ENCODE measurements at places on chromosomes 5 and 9. TPM values are rescaled to one million over a fixed set of nuclear protein-coding genes. Genes with fewer than 3 reads are reported as not detected.

Gene C5orf58
- not detected for total RNA-seq

Gene GAS1
- total RNA-seq: 6.7 TPM

Gene SLC31A1
- 34.0 TPM for total RNA-seq

DNA sequence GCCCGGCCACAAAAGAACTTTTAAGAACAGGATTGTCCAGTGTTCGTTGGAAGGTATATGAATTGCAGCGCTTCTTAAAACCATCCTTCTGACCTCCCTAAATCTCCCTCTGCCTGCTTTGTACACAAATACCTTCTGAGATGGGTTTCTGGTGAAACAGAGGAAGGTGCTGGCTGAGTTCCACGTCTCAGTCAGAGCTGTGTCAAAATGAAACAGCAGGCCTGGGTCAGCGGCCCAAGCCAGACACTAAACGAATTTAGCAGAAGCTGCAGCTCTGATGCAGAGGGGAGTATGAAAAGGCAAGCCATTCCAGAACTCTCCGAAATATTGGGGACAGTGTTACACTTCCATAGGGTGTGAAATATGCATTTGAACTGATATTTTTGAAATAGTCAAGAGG lies 37.8 kb upstream of the CRB2 start:
- DNase-seq: no peak

DNA sequence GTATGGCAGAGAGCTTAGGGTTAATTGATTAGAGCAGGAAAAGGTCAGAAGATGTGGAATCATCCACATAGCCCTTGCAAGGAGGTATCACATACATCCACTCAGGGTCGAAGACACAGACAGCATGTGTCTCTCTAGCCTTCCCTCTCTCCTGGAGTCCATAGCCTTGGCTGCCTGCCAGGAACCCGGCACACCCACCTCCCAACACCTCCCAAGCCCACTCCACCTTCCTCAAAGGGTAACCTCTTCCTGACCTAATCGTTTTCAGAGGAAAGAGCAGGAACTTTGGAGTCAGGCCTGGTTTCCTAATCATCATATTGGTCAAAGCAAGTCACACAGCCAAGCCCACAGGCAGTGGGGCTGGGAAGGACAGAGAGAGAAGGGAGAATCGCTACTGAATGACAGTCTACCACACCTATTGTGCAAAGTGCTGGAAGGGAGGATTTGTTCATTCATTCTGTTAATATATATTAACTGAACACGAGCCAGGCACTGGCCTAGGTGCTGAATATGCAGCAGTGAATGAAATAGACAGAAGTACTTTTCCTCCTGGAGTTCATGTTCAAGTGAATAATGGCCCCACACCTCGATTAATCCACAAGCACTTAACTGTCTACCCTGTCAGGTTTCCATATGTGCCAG lies 107.8 kb downstream of the KCNIP1 start:
- DNase-seq: no peak

- DNase-seq: no peak
Measured at GRCh38 chr9:2214707-2215106, 199.6 kb downstream of the SMARCA2 start.

DNA sequence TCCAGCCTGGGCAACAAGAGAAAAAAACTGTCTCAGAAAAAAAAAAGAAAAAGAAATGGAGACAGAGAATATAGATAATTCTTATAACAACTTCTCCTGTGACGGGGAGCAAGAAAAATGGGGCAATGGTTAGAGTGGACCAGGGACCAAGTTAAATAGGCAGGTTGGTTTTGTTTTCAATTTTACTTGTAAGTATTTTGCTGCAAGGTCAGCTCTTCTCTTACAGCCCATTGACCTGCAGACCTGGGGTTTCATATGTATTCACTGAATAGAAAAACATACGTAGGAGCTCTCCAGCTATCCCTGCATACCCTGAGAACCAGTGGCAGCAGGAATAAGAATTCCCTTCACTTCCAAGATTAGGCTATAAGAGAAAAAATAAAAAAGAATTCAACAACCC lies 29.2 kb upstream of the IL13 start:
- no peak for DNase-seq

DNA sequence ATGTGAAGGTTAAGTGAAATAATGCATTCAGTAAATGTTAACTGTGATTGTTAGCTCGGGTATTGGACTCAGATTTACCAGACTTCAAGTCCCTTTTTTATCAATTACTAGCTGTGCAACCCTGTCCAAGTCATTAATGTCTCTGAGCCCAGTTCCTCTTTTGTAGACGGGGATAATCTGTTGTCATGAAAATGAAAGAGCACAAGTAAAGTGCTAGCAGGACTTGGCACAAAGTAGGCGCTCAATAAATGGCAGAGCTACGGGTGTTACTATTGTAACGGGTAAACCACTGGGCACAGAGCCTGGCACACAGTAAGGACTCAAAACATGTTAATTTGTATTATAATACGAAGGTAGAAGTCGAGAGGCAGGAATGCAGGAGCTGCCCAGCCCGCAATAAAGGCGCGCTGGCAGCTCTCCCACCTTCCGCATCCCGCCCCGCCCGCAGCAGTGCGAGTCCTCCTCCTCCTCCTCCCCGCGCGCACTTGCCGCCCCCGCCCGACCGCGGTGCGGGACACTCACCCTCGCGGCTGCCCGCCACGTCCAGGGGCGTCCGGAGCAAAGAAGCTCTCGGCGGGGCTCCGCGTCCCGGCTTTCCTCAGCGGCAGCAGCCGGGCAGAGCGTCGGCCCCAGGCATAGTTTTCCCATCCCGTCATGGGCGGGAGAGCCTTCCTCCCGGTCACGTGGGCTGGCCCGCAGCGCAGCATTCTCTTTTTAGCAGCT lies at the start of gene C1QTNF2:
TSS of gene C1QTNF2 (minus strand) at position 637 of the 723 bp plus-strand sequence. CDS start 15,615 bp downstream, outside the sequence.
- peak; percentile 43 for DNase-seq
